ENCODE measurements at places on chromosomes 2 and 18.

- peak; percentile 65 for DNase-seq
Measured at GRCh38 chr18:12327510-12328178, 19.6 kb downstream of the TUBB6 start.

GRCh38 chr2:163453920-163454319 lies 281.9 kb downstream of the FIGN start:
- DNase-seq = no peak

GRCh38 chr18:25672490-25672889 lies 320.5 kb upstream of the ZNF521 start:
- DNase-seq = no peak

GRCh38 chr18:62844850-62845643 lies 129.7 kb downstream of the PHLPP1 start:
- peak; percentile 33 for DNase-seq

DNA sequence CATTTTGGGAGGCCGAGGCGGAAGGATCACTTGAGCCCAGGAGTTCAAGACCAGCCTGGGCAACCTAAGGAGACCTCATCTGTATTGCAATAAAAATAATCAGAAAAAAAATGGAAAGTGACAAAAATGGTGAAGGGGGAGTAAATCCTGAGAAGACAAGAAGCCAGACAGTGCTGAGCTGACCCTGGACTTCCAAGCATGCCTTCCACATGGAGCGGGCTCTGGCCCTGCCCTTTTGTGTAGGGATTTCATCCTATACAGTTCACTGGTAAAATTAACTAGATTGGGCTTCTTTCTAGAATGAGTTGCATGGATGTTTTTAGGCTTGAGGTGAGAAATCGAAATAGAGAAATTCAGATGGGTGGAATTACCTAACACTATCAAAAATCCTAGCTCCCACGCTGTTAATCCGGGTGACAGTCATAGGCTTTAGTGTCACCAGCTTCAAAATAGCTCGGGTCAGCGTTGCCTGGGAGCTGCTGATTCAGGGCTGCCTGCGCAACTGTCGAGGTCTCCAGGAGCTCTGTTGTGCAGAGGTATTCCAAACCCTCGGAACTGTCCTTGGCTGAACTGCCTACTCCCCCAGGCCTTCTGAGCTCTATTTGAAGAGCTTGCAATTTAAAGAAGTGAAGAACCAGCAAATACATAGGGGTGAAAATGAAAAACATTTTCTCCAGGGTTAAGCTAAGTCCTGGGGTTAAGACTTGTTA lies 21.5 kb upstream of the ZNF532 start:
- DNase-seq = no peak

- DNase-seq = no peak
Measured at GRCh38 chr2:194602750-194603149, 1054.3 kb upstream of the SLC39A10 start.

DNA sequence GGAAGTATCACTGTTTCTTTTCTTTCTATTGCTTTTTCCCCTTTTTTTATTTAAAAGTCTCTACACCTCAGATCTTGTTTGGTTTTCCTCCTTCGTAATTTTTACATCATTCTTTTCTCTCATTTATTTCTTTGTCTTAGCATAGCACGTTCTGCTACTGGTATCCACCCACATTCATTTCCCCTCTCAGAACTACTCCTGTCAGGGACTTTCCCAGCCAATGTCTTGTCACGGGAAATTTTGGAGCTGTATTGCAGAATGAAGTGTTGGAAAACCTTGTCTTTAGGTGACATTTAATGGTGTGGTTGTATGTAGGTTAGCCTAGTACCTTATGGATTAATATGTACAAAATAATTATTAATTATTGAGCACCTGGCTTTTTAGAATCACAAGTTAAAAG lies 34.0 kb downstream of the TTLL4 start:
- no peak for DNase-seq

Measured in stimulated activated CD4-positive, alpha-beta T cell treated with anti-CD3 and anti-CD28 coated beads, Interleukin-15, amount 100 ng/mL, for 48 hours (primary cell).